SIG-M5 (cell line): ENCODE measurements at places on chromosomes 2 and 18.

- DNase-seq: peak; percentile 85
Measured at GRCh38 chr2:60439219-60439974, 114.1 kb downstream of the BCL11A start.

DNA sequence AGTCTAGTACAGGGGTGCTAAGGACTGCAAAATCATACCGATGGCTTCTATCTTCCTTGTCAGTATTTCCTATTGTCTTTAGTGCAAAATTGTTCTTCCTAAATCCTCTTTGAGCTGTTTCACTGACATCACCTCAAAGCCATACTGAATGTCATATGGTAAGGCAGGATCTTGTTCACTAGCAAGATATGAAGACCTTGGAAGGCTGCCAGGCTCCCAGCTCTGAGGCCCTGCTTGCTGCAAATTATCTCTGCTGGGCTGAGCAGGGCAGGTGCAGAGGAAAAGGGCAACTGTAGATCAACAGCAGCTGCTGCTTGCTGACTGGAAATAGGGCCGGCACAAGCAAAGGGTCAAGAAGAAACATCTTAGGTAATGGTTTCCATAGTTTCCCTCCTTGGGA is 58.2 kb downstream of the PMAIP1 start:
- no peak for DNase-seq

- no peak for DNase-seq
Measured at GRCh38 chr2:205270689-205271088, 411.6 kb upstream of the NRP2 start.

GRCh38 chr2:119208791-119209203 is 14.8 kb upstream of the STEAP3 start:
- DNase-seq: no peak

GRCh38 chr2:44838116-44838790 is 103.2 kb upstream of the SIX3 start:
- DNase-seq: no peak

DNA sequence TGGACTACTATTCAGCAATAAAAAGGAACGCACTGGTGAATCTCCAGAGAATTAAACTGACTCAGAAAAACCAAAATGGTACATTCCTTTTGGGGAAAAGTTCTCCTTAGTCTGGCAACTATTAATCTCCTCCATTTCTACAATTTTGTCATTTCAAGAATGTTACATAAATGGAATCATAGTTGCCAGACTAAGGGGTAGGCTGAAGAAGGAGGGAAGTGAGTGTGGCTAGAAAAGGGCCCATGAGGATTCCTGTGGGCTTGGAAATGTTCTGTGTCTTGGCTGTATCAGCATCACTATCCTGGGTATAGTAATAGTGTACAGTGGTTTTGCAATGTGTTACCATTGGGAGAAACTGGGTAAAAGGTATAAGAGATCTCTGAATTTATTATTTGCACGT is 72.4 kb downstream of the ZAP70 start:
- no peak for DNase-seq

GRCh38 chr2:146532509-146533147 is 1312.2 kb upstream of the ACVR2A start:
- no peak for DNase-seq

GRCh38 chr2:167818521-167818920 is 428.9 kb downstream of the STK39 start:
- DNase-seq: no peak

DNA sequence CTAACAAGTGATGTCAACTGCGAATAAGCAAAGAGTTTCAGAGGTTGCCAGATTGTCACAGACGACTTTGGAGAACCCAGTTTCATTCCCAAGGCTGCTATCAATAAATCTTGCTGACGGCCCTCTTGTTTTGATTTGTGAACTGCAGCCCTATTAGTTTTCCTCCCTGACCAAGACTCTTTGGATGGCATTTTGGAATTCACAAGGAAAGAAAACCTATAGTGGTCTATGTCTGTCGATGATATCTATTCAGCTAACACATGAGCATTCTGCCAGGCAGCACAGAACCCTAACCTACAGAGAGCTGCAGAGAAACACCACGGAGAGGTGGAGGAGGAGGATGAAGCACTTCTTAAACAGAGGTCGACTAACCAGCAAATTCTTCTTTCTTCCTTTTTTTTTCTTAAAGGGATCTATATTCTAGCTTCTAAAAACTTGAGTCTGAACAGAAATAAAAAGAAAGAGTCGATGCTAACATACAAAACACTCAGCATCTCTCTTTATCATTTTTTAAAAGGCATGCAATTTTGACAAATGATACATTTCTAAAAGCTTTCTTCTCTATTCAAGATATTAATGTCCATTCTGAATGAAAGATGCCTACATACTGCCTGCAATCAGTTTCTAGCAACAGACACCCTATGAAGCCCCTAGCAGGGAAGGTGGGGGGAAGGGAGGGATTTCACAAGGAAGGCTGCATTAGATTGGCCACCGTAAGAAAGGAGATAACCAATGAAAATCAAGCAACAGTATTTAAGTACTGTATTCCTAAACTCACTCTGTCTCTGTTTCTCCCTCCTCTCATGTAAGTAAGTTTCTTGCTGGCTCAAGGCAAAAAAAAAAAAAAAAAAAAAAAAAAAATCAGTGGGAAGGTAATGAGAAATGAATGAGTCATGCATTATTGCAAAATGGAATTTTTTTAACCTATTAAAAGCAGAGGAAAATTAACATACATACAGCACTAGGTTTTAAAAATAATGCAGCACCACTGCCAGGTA is 83.0 kb upstream of the CHRNA1 start:
- DNase-seq: no peak

GRCh38 chr2:219581346-219581745 is 9.2 kb downstream of the INHA start:
- DNase-seq: no peak

GRCh38 chr2:48319863-48320262 is 210.1 kb upstream of the STON1 start:
- peak; percentile 82 for DNase-seq

DNA sequence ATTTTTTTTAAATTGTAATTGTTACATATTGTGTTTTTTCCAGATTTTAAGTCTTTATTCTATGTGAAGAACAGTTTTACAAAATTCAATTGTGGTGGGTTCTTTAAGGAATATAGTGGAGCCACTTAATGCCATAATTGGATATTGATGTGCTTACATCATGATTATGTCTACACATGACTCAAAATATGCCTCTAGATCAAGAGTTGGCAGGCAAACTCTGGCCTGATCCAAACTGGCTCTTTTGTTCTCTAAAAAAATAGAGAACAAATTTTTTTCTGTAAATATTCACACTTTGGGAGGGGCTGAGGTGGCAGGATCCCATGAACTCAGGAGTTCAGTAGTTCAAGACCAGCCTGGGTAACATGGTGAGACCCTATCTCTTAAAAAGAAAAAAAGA is 8.3 kb downstream of the EHBP1 start:
- no peak for DNase-seq

DNA sequence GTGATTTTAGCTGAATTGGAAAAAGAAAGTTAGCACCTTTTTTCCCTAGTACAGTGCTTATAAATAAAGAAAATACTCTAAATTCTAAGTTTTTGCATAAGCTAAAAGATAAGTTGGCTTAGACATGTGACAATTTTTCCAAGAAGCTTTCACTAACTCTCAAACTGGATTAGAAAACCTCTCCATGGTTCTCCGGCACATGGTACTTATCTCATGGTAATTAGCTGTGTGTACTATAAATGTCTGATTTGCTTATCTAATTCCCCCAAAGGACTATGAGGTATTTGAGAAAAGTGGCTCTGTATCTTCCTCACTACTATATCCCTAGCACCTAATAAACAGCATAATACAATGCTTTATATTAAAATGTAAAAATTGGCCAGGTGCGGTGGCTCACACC is 71.1 kb downstream of the ROCK1 start:
- DNase-seq: no peak

- no peak for DNase-seq
Measured at GRCh38 chr18:25279133-25279532, 72.8 kb downstream of the ZNF521 start.

DNA sequence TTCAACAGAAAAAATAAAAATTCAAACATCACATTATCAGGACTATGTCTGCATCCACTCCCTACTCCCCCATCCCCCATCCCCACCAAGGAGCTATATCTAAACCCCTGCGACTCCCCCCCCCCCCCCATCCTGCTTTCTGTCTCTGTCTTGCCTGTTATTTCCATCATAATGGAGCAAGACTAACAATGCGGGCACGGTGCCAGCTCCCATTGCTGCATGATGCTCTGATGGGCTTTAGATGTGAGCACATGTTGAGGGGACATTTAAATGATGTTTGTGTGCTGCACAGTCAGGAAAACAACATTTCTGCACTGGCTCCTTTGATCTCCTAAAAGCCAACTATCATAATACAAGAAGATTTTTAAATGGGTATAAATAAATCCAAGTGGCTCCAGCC is 644.2 kb upstream of the SETBP1 start:
- no peak for DNase-seq

GRCh38 chr2:133414486-133415209 is 153.6 kb downstream of the NCKAP5 start:
- DNase-seq: no peak

- no peak for DNase-seq
Measured at GRCh38 chr2:173940208-173941020, 24.8 kb downstream of the SP3 start.

DNA sequence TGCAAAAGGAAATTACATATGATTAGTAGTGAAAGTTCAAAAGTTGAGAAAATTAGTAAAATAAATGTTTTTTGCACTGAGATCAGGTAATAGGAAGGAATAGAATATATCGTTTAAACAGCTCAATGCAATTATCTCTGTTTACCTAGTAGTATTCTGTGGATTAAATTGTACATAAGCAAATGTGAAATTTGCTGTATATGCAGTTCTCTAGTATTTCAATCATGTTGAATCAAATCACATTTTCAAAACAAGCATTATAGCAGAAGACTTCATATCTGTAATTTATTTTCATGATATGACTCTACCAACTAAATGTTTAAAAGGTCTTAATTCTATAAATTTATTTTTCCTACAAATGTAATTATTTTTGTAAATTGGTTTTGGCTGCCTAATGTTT is 31.6 kb downstream of the ITPRID2 start:
- DNase-seq: no peak

DNA sequence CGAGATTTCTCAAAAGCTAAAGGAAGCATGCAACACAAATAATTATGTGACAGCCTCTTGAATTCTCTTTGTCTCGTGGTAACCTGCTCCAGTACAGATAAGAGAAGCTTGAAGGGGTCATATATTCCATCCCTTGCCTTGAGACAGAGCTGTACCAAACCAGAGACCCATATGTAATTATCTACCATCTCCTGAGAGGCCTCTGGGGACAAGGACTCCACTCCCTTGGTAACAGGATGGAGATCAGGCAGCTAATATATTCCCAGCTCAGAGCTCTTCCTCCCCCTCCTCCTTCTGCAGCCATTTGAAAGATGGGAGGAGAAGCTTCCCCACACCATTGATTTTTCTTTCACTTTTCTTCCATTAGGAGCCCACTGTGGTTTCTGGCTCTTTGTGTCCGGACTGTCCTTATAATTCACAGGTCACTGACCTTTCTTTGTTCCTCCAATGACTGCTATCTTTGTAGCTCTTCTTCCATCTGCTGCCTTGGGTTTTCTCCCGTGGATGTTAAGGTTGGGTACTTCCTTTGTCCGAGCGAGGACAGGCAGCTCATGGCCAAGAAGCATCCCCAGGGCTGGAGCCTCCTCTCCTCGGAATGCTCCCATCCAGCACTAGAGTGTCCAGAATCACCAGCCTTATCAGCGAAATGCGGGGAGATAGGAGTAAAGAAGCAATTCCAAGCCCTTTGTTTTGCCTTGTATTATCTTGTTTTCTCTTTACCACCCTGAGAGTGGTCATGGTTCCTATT is 72.6 kb upstream of the STPG4 start:
- DNase-seq: no peak

DNA sequence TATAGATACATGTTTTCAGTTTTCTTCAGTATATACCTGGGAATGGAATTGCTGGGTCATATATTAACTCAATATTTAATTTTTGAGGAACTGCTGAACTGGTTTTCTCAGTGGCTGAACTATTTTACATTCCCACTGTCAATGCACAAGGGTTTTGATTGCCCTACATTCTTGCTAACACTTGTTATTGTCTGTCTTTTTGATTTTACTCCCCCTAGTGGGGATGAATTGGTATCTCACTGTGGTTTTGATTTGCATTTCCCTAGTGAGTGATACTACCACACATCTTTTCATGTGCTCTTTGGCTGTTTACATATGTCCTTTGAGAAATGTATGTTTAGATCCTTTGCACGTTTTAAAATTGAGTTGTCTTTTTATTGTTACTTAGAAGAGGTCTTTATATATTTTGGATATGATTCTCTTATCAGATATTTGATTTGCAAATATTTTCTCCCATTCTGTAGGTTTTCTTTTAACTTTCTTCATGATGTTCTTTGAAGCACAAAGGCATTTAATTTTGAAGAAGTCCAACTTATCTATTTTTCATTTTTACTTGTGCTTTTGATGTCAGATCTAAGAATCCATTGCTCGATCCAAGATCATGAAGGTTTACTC is 36.2 kb downstream of the ASB1 start:
- DNase-seq: no peak

GRCh38 chr18:61901323-61901986 is 8.6 kb upstream of the RNF152 start:
- peak; percentile 1 for DNase-seq

DNA sequence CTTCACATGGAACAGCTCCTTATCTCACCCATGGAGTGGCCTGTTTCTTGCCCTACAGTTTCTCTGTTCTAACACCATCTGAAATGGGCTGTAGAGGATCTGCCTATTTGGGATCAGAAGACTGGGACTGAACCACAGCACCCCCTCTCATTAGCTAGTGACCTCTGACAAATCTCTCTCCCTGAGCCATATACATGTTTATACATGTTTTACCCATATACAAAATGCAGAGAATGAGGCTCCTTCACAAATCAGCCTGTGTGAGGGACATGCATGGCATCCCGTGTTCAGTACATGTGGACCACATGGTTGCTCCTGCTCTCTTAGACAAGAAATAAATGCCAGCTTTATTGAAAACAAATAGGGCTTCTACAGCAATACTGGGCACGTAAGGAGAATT is 282.7 kb downstream of the ALK start:
- no peak for DNase-seq

GRCh38 chr2:7083580-7084509 is 166.6 kb downstream of the RNF144A start:
- no peak for DNase-seq

DNA sequence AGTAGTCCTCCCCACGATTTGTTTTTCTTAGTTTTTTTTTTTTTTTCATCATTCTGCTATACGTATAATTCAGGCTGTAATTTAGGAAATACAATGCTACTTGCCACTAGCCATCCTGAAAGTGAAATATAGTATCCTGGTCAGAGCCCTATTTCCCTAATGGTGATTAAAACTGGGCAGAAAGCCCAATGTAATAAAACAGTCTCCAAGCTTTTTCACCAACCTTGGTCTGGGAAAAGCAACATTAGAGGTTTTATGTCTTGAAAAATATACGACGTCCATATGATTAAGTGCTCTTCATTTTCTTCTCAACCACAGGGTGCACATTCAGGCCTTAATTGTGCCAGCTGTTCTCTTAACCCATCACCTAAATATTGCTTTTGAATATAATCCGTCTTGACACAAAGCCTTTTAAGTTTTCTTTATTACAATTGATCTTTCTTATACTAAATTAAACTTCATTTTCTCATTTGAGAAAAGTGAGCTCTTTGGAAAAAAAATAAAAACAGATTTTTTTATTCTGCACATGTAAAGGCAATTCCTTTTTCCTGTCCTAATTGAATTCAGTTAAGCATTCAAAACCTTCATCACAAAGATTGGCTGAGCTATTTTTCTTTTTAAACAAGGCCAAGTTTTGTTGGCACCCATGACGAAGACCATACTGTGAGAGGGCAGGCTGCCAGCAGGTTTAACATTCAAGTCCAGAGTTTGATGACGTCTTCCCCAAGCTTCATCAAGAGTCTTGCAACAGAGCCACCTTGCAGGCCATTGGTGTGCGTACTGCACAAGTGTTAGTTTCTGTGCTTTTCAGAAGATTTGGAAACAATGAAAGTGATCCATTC is 52.7 kb downstream of the MAP2 start:
- no peak for DNase-seq
